ENCODE measurements at places on chromosomes 13 and 19.
A peak's percentile ranks its signal among the peaks of the same experiment; 100 is the strongest.

GRCh38 chr19:1634242-1634937, 18.0 kb downstream of the TCF3 start:
- DNase-seq: no peak

GRCh38 chr19:38977445-38978325, 2.1 kb upstream of the FBXO17 start:
- no peak for DNase-seq

- DNase-seq: no peak
These were observed 108.5 kb upstream of the TDRD3 start for GRCh38 chr13:60288569-60288968.

- no peak for DNase-seq
These were observed 87.1 kb downstream of the ARHGEF7 start for GRCh38 chr13:111202156-111202621.

GRCh38 chr19:55491546-55492360, 3.5 kb downstream of the SSC5D start:
- DNase-seq: no peak

DNA sequence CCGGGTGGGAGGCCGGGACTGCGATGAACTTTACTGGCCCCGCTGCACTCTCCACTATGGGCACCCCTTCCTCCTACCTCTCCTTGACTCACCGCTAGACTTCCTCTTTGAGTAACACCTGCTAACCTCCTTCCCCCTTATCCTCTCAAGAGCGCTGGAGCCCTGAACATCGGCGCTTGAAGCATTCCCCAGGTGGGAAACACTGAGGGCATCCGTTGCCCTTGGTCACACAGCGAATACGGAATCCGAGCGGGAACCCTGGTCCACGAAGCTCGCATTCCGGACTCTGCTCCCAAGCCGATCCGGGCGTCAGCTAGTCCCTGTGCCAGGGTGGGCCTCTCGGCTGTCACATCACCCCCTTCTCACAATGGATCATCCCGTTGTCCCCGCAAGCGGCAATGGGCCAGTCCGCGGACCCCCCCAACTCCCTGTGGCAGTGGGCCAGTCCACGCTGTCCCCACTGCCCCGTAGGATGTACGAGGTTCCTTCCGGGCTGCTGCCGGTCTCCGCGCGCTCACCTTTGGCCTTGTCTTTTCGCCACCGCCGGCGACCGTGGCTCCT, 4.2 kb downstream of the LIPE start:
- DNase-seq: no peak

GRCh38 chr13:52936806-52937205, 88.4 kb upstream of the PCDH8 start:
- no peak for DNase-seq

DNA sequence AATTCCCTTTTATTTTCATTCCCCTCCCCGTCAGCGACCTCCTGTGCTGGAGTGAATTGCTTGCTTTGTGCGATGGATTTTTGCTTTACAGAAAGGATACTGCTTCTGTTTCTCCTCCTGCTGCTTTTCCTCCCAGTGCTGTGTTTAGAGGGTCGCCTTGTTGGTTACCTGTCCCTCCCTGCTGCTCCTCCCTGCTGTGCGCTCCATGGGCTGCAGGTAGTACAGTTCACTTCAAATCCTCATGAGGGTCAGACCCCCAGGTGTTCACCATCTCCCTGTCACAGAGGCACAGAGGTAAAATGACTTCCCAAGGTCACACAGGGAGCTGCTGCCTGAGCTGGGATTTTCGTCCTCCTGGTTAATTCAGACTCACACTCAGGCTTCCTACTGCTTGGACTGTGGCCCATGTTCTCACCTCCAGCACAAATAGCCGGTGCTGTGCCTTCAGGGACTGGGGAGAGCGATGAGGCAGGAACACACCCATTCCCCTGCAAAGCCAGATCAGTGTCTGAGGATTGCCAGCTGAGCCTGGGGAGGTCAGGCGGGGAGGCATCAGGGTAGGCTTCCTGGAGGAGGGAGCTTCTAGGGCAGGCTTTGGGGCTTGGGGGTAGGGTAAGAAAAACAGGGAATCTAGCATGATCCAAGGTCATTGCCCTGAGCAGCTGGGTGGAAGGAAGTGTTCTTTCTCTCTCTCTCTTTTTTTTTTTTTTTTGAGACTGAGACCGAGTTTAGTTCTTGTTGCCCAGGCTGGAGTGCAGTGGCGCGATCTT, 14.4 kb downstream of the BICRA start:
- DNase-seq: no peak

DNA sequence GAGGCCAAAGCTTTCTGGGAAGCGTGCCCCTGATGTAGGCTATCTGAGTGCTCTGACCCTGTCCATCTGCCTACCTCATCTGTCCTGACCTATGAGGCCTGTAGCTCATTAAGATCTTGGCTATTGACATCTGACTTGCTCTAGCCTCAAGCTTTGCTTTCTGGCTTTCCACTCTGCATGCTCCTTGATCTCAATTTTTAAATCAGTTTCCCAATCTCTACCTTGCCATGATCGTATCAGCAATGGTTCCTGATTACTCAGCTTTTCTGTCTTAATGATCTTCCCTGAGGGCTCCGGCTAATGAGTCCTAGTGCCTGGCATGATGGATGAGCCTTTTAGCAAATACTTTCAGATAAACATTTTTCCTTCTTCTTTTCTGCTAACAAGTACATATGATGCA, 262.0 kb downstream of the NDFIP2 start:
- no peak for DNase-seq

DNA sequence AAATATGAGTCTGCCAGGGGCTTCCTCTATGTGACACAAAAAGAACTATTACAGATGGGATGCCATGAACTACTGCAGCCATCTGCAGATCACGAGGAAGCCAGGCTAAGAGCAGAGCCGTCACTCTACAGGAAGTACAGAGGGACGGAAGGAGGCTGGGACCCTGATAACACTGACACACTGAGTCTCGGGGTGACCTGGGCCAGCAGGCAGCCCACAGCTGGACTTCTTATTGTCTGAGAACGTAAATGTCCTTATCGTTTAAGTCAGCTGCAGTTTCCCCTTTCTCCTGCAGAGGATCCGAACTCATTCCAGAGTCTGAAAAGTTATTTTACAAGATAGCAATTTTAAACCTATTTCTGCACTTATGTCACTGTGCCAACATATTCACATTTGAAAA, 20.7 kb downstream of the PARP4 start:
- DNase-seq: no peak

DNA sequence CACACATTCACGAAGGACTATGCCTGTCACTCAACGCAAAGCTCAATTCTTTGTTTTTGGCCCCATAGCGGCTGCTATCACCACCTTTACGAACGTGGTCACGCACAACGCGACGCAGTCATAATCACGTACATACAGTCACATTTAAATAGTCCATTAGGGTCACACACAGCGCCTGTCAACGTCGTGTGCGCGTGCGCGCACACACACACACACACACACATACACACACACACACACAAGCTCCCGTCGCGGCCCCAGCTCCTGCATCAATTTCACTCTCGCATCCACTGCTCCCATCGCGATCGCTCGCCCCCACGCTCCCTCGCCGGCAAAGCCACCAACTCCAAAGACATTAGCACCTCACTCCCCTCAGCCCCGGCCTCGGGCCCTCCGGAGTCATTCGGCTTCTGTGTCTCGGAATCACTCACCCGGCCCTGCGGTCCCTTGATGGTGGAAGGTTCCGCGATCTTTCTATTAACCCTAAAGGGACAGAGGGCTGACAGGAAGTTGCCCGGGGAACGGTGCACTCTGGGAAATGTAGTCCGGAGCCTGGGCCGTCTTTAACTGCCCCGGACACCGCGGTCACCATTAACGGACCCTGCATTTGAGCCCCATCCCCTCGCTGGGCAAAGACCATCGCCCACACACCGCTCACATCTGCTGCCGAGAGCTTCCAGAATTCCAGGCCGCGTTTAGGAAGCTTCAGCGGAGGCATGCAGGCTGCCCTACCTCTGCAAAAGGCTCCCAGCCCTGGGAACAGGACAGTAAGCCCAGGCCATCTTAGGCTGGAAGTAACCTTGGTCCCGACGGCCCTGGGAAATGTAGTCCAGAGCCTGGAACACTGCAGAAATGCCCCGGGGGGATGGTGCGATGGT, at the start of gene ZNF790:
Gene ZNF790, minus strand, starts transcription at position 482 of the 878 bp plus-strand sequence. CDS start 12,768 bp downstream, outside the sequence.
- DNase-seq: peak; percentile 91

DNA sequence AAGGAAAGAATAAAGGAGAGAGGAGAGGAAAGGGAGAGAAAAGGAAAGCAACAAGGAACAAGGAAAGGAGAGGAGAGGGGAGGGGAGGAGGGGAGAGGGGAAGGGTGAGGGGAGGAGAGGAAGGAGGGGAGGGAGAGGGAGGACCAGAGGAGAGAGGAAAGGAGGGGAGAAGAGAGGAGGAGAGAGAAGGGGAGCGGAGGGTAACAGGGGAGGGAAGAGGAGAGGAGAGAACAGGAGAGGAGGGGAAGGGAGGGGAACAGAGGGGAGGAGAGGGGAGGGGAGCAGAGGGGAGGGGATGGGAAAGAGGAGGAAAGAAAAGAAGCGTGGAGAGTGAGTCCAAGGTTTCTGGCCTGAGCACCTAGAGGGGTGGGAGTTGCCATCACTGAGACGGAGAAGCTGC, 26.7 kb downstream of the FAAP24 start:
- no peak for DNase-seq

GRCh38 chr19:1492474-1493006, 1.6 kb downstream of the REEP6 start:
- no peak for DNase-seq

DNA sequence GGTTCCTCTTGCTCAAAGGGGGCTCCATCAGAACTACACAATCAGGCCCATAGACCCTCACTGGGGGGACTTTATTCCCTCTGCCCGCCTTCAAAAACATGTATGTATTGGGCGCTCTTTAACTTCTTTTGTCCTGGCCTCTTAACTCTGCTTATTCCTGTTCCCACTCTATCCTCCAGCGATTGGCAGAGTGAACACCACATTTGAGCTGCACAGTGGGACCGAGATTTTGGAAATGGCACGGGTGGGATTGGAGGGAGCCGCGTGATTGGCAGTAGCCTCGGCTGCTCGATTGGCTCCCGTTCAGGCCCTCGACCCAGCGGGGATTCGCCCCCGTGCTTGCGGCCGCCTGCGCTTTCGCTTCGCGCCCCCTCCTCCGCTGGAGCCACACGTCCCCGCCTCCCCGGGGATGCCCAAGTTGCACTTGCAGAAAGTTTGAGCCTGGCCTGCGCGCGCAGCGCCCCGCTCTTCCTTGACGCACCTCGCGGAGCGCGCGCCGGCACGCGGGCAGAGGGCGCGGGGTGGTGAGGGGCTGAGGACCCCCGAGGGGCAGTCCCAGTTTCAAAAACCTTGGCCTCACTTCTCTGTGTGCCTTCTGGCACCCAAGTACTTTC, at the start of gene ZIC5:
Gene ZIC5, minus strand, starts transcription at position 192 of the 614 bp plus-strand sequence. Its CDS starts 164 bp downstream, at position 28.
- peak; percentile 95 for DNase-seq

GRCh38 chr13:28750187-28751045, 31.6 kb upstream of the SLC46A3 start:
- DNase-seq: no peak

DNA sequence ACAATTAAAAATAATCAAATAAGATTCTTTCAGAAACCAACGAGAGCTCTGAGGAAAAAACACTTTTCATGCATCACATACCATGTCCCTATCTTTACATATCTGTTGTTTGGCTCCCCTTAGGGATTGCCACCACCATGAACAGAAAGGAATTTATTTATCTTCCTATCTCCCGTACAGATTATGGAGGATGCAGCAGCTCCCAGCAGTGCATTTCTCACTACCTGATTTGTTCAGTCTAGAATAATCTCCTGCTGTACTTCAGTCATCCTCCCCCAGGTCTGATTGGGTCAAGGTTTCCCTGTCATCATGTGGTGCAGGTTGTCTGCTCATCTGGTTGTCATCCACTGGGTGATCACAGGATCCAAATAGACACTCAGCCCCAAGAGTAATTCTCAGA, 451.3 kb downstream of the OXGR1 start:
- DNase-seq: no peak

- no peak for DNase-seq
These were observed 659.0 kb downstream of the SLITRK6 start for GRCh38 chr13:85140192-85140591.

DNA sequence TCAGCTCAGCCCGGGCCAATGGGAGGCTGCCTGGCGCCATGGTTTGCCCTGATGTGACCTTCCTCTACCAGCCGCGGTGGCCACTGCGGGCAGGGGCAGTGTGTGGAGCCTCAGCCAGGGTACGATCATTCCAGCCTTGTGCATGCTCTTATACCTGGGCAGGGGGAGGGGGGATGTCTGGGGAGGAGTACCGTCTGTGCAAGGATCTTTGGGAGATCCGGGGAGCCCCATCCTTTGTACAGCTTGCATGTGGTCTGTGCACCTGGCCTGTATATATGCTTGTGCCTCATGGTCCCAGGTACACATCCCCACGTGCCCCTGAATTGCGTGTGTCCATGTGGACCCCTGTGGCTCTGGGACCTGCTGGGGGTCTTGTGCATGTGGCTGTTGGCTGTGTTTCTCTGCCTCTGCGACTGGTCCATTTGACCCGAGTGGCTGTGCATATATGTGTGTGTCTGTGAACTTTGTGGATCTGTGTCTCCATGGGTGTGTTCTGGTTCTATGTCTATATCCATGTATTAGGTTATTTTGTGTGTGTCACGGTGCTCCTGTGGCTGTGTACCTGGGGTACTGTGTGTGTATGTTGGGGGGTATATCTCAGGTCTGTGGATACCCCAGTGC, 12.8 kb upstream of the NANOS3 start:
- no peak for DNase-seq

GRCh38 chr19:35309481-35310279, 17.7 kb downstream of the MAG start:
- DNase-seq: no peak

DNA sequence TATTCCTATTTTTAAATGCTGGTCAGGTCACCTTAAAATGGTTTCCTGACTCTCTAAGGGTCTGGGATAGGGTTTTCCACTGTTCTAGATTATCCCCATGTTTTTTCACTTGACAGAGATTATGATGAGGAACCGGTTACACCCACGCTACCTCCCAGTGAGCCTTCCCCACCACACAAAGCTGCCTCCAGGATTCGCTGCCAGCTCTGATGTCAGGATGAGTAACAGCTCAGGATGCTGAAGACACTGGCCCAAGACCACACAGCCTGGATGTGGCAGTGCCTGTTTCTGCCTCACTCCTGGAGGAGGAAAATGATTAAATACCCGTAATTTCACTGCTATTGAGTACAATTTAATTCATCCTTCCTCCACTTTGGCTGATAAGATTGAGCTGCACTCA, 22.9 kb downstream of the ZNF114 start:
- DNase-seq: no peak

GRCh38 chr13:106533101-106533942, 2.1 kb downstream of the EFNB2 start:
- peak; percentile 90 for DNase-seq

GRCh38 chr13:30363725-30364124, 56.4 kb upstream of the KATNAL1 start:
- DNase-seq: no peak

GRCh38 chr13:20993211-20993610, 68.2 kb downstream of the LATS2 start:
- no peak for DNase-seq

All from ecto neural progenitor cell (in vitro differentiated cells).